ENCODE measurements at places on chromosomes 2 and 18. TPM values are rescaled to one million over a fixed set of nuclear protein-coding genes. Genes with fewer than 3 reads are reported as not detected.
A peak's percentile ranks its signal among the peaks of the same experiment; 100 is the strongest.

DNA sequence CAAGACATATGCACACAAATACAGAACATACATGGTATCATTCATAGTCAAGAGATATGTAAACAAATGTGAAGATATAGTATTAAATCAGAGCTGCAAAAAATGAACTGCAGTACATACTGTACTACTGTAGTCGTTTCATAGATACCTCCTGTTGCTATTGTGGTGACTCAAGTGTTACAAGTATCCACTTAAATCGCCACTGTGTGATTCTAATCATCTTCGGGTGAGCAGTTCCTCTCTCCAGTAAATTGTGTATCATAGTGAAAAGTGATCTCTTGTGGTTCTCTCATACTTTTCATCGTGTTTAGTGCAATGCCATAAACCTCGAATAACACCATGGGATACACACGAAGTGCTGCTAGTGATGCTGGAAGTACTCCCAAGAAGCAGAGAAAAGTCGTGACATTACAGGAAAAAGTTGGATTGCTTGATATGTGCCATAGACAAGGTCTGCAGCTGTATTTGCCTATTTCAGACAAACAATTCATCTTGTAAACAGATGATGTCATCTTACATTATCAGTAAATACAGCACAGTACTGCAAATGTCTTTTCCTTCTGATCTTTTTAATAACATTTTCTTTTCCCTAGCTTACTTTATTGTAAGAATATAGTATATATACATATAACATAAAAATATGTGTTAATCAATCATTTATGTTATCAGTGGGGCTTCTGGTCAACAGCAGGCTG, 222.2 kb downstream of the BCL11A start:
- DNase-seq = no peak

DNA sequence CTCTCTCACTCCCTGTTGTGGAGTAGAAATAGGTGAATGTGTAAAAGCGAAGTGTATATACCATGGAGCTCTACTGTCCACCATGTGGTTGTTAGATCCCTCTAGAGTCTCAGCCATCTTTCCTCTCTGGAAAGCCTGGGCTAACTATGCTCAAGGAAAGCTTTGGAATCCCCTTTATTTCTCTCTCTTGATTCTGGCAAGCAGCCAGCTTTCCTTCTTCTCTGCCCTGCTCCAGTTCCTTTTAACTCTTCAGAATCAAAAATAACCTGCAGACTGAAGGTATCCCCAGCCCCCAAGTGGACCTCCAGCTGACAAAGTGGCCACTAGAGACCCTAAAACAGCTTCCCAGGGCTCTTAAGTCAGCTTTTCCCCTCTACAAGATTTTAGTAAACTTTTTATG, 381.9 kb downstream of the PLCL1 start:
- no peak for DNase-seq

DNA sequence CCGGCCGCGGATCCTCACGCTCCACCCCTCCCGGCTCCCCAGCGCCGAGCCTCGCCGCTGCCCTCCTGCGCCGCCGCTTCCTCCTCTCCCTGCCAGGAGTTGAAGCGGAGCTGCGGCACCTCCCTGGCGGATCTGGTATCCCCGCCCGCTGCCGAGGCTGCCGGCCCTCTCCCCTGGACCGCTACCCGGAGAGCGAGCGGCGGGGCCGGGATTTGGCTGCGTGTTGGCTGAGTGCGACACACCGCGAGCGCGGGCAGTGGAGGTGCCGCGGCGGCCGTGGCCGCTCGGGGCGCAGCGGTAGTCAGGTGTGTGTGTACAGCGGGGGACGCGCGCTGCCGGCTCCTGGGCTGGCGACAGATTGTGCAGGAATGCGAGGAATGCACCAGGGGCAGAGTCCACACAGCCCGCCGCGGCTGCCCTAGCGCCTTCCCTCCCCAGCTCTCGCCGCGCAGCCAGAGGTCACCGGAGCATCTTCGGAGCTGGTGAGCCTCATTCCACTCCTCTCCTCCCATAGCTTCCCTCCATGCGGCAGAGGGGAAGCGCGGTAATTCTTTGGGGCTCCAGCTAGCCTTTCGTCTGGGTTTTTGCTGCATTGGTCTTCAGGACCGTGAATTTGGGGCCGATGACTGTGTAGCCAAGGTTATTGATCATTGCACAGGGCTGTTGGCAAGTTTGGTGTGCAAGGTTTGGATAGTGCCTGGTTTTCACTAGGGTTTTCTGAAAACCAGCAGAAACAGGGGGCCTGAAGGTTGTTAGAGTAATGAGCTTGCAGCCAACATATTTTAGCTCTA, 1.3 kb downstream of the PKP4 start:
- DNase-seq = peak; percentile 82

The GYPC gene
- 227 TPM for total RNA-seq

GRCh38 chr2:105365206-105365605, 27.9 kb downstream of the C2orf49 start:
- DNase-seq = no peak

GRCh38 chr18:57854726-57855125, 51.6 kb upstream of the ATP8B1 start:
- no peak for DNase-seq

DNA sequence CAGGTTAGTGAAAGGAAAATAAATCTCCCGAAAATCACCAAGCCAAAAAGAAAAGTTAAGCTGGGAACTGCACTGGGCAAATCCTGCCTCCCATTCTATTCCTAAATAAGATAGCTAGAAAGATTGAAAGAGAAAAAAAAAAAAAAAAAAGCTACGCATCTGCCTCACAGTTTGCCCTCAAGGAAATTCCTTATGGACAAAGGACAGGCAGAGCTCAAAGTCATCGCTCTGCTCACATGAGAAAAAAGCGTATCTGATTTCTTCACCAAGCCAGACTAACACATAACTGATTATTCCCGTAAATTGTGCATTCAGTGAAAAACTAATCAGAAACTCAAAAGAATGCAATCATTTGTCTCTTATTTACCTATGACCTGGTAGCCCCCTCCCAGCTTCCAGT, 50.0 kb downstream of the PUM2 start:
- DNase-seq = no peak

DNA sequence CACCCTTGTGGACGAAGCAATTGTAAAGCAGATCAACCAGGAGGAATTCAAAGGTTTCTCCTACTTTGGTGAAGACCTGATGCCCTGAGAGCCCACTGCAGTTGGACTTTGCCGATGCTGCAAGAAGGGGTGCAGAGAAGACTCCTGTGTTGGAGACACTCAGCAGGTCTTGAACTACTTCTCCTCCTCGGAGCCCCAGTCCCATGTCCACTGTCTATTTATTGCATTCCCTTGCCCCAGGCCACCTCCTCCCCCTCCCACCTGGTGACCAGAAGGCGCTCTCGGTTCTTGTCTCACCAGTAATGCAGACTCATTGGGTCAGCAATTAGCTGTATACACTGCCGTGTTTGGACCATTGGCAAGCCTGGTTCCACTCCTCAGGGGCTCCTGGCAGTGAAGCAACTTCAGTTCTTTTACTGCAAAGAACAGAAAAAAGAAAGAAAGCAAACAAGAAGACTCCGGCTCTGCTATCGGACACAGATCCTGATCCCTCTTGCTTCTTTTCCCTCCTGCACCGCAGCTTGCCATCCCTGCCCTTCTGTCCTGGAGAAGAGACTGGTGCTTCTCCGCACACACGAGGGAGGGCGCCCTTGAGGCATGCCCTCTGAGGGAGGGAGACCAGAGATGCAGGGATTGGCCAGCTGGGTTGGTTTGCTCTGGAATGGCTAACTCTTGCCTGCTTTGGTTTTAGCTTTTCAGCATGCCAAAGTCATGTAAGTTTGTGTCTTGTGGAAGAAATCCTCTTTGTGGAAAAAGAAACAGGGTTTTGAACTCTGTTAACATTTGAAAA, 112.2 kb upstream of the EPAS1 start:
- no peak for DNase-seq

The NT5C1B gene
- not detected for total RNA-seq

DNA sequence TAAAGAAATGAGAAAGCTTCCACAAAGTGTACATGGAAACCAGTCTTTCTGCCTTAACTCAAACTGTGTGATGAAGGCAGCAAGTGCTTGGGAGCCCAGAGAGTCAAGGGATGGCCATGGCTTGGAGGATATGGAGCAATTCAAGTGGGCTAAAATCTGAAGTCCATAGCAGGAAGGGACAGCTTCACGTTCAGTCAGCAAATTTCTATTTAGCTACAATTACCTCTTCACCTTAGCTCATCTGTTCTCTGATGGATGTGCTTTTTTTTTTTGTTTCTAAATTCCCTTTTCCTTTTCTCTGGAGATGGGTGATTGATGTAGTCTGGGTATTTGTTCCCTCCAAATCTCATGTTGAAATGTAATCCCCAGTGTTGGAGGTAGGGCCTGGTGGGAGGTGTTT, 4.9 kb upstream of the IL1A start:
- no peak for DNase-seq

The TMEM182 gene
- total RNA-seq = 1.3 TPM

GRCh38 chr2:7595206-7595605, 678.0 kb downstream of the RNF144A start:
- DNase-seq = no peak

DNA sequence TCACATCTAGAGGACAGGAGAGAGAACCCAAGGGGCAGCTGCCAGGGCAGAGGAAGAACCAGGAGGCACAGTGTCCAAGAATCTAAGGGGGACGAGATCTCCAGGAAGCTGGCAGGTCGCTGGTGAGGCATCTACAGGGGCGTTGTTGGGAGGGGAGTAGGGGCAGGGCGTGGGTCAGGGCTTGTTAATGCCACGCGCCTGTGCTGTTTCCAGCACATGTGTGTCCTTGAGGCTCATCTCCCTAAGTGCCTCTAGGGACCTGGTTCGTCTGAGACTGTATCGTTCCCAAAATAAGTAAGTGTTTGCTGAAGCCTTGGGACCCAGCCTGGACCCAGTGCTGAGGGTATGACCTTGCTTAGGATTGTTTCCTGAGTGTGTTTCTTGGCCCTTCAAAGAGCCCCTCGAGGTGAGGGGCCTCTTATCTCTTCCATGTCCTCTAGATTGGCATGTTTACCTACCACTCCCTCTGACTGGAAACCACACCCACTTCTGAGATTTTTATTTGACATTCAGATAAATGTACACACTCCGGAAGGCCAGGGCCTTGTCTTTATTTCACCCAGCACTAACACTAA, 22.2 kb downstream of the HK2 start:
- DNase-seq = no peak

- no peak for DNase-seq
Measured at GRCh38 chr18:44393406-44393805, 287.3 kb upstream of the SETBP1 start.

The FRZB gene
- total RNA-seq = 0.68 TPM

GRCh38 chr2:95347681-95348608, 50.8 kb downstream of the KCNIP3 start:
- DNase-seq = no peak

GRCh38 chr2:111053266-111053665, 67.4 kb upstream of the BCL2L11 start:
- no peak for DNase-seq

DNA sequence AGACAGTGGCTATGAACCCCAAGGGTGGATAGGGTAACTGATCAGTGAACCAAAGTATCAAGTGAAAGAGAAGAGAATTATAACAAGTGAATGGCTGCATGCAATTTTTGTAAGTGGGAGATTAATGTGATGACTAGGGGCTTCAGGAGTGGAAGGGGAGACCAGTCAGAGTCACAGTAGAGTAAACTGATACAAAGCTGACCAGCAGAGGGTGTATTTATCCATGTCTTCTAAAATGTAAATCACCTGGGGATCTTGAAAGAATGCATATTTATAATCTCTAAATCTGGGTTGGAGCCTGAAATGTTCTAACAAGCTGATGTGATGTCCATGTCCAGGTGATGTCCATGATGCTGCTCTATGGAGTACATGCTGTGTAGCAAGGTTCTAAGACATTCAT, 1351.3 kb upstream of the CHAC2 start:
- no peak for DNase-seq

The PAX3 gene
- total RNA-seq = not detected

DNA sequence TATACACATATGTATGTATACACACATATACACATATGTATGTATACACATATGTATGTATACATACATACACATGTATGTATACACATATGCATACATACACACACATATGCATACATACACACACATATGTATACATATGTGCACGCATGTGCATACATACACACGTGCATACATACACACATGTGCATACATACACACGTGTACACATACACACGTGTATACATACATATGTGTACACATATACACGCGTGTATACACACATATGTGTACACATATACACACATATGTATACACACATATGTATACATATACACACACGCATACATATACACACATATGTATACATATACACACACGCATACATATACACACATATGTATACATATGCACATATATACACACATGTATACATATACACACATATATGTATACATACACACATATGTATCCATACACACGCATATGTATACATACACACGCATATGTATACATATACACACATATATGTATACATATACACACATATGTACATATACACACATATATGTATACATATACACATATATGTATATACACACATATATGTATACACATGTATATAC, 21.5 kb downstream of the NABP1 start:
- DNase-seq = no peak

The KCNIP3 gene
- 0.51 TPM for total RNA-seq

- no peak for DNase-seq
Measured at GRCh38 chr2:6973895-6974545, 56.8 kb downstream of the RNF144A start.

GRCh38 chr2:98334439-98335078, 11.7 kb upstream of the CNGA3 start:
- DNase-seq = peak; percentile 8

Measured in dermis blood vessel endothelial cell (primary cell).